ENCODE measurements at places on chromosomes 12 and 14. TPM values are rescaled to one million over a fixed set of nuclear protein-coding genes. Genes with fewer than 3 reads are reported as not detected.

The OR10AD1 gene
- not detected for total RNA-seq

The GPX2 gene
- not detected for total RNA-seq

The AMHR2 gene
- total RNA-seq: not detected

The INSM2 gene
- not detected for total RNA-seq

The PMCH gene
- not detected for total RNA-seq

The TMCC3 gene
- 1.6 TPM for total RNA-seq

The ASB2 gene
- 0.86 TPM for total RNA-seq

The DEPDC4 gene
- total RNA-seq: 1.7 TPM

The PPP1CC gene
- total RNA-seq: 139 TPM

The METTL17 gene
- 34.5 TPM for total RNA-seq

The NPFF gene
- not detected for total RNA-seq

The A2ML1 gene
- not detected for total RNA-seq

The TIMM9 gene
- total RNA-seq: 22.9 TPM

The A2M gene
- 20.9 TPM for total RNA-seq

Measured in fibroblast of villous mesenchyme (primary cell).